Right ventricle myocardium inferior (tissue), 1 donor: ENCODE measurements at places on chromosomes 16 and 17. TPM values are rescaled to one million over a fixed set of nuclear protein-coding genes. Genes with fewer than 3 reads are reported as not detected.

AGRP gene
- not detected for total RNA-seq

DBNDD1 gene
- 6.7 TPM for total RNA-seq

CACNA1G gene
- 0.38 TPM for total RNA-seq

RANBP10 gene
- 11.1 TPM for total RNA-seq

ZNF207 gene
- total RNA-seq, result 58.4 TPM

FHOD1 gene
- total RNA-seq, result 15.3 TPM

SKA2 gene
- total RNA-seq, result 32.7 TPM

OR2C1 gene
- not detected for total RNA-seq

DNA sequence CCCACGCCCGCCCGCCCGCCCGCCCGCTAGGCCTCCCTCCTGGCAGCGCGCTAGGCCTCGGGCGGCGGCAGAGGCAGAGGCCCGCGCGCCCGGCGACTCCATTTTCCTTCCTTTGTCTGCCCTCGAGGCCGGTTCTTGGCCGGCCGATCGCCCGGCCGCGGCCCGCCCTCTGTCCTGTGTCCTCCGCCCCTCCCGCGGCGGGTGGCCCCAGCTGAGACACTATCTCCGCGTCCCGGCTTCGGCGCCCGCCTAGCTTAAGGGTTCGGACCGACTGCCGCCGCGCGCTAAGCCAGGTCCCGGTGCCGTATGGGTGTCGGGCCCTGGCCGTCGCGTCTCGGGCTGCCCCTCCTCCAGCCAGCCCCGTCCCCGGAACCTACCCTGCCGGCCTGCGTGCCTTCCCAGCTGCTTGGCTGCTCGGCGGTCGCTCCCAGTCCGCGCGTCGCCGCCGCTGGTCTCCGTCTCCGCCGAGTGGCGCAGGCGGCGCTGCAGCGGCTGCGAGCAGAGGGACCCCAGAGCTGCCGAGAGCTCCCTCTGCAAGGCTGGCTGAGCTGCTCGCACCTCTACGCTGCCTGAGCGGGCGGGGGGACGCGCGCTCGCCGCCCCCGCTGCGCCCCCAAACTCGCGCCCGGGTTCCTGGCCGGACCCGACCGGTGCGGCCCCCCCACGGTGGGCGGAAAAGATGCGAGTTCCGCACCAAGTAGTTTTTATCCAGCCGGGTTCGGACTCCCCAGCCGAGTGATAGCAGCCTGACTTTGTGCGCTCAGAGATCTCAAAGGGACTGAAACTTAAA, 787 bp downstream of the CTCF start:
- DNase-seq, result peak; percentile 87

- DNase-seq, result no peak
Observed at GRCh38 chr17:10725262-10725661, 4.6 kb downstream of the TMEM220 start.

DNA sequence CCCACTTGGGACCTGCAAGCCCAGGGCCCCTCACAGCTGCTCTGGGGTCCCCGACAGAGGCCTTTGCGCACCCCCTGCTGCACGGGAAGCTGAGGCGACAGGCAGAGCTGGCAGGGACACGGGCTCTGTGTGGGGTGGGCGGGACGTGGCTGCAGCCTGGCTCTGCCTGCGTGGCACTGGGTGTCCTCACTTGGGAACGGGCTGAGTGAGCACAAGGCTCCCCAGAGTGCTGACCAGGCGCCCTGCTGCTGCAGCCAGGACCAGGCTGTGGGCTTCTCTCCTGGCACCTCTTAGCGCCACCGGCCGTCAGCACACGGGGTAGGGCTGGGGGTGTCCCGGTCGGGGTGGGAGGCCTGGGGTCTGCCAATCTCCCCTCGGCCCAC, 6.6 kb downstream of the C1QTNF8 start:
- DNase-seq, result peak; percentile 81

DNA sequence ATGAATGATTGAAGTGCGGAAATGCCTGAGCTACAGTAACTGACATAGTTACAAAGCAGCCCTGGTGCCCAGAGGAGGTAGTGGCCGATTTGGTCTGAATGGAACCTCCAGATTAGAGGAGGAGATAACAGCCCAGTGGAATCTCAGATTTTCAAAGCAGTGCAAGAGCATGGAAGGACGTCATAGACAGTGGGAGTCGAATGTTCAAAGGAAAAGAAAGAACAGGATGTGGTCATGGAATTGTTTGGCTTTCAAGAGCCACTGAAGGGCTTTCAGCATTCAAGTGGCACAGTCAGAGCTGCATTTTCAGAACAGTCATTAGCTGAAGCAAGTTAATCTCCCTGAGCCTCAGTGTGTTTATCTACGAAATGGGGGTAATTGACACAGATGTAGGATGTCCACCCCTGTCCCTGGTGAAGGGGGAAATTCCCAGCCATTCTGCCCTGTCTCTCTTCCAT, 104.6 kb upstream of the CACNG3 start:
- DNase-seq, result no peak

GRCh38 chr16:48334325-48334724, 50.9 kb downstream of the SIAH1 start:
- no peak for DNase-seq

DNA sequence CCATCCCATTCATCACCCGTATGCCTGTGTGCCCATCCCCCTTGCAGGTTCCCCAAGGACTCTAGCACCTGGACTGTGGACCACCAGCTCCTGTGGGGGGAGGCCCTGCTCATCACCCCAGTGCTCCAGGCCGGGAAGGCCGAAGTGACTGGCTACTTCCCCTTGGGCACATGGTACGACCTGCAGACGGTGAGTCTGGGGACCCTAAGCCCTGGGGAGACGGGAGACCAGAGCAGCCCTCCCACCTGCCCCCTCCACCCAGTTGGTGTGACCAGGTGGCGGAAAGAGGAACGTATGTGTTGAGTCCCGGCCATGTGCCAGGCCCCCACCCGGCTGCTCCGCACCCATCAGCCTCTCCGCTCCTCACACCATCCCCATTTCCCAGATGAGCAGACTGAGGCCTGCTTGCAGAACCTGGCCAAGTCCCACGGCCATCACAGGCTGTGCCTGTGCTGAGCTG, 15.6 kb downstream of the GAA start:
- no peak for DNase-seq

DNA sequence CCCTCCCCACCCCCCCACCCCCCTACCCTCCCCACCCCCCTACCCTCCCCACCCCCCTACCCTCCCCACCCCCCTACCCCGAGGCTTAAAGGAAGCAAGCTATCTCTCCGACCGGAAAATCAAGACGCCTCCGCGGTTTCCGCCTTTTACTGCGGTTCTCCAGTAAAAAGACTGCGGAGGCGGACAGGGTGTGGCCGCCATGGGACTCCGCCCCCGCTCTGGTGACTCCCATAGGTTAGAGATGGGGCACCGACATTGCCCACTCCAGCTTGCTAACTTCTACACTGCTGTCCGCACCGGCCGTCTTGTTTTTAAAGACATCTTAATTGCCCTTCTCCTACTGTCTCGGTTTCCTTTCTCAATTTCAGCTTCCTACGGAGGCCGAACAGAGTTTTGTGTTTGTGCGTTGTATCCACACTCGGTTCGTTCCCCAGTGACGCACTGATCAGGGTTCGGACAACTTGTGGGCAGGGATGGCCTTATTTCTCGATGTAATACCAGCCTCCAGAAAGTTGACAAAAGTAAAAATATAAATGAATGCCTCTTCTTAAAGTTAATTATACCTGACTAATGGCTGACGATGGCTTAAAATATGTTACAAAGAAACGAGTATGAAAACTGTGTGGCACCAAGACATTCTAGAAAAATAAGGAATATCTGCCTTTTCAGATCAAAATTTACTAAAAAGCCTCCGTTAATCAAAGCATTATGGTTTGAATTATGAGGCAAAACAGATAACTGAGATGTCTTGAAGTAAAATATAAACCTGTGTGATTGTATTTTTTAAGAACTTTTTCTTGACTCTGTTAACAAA, 1.1 kb upstream of the ZNF200 start:
- no peak for DNase-seq

- DNase-seq, result peak; percentile 86
Observed at GRCh38 chr17:17063546-17064122, 21.4 kb downstream of the MPRIP start.
